ENCODE measurements at places on chromosomes 1 and 21.
A peak's percentile ranks its signal among the peaks of the same experiment; 100 is the strongest.

- DNase-seq: no peak
These were observed 19.6 kb downstream of the BACE2 start for GRCh38 chr21:41187537-41188025.

- DNase-seq: no peak
These were observed 31.7 kb downstream of the SIM2 start for GRCh38 chr21:36730291-36731281.

- no peak for DNase-seq
These were observed 623.7 kb downstream of the PTPRU start for GRCh38 chr1:29860056-29860455.

GRCh38 chr1:156750191-156750672, 1.2 kb downstream of the HDGF start:
- DNase-seq: no peak

- no peak for DNase-seq
These were observed 6.1 kb downstream of the NENF start for GRCh38 chr1:212438831-212439237.

- DNase-seq: no peak
These were observed 26.4 kb downstream of the PIK3C2B start for GRCh38 chr1:204468206-204468605.

DNA sequence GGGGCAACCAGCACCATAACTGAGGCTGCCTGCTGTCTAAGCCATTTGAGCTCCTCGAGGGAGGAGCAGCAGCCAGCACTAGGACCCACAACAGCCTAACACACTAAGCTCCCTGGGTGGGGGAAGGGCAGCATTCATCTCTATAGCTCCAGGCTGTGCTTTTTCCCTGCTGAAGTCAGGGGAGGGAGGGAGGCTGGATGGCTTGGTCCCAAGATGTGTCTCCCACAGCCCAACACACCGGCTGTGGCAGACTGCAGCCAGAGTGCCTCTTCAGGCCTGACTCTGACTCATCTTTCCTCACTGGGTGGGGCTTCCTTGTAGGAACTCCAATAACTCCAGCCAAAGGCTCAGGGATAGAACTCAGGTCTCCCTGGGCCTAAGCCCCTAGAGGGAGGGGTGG, 296.3 kb downstream of the PRDM2 start:
- no peak for DNase-seq

DNA sequence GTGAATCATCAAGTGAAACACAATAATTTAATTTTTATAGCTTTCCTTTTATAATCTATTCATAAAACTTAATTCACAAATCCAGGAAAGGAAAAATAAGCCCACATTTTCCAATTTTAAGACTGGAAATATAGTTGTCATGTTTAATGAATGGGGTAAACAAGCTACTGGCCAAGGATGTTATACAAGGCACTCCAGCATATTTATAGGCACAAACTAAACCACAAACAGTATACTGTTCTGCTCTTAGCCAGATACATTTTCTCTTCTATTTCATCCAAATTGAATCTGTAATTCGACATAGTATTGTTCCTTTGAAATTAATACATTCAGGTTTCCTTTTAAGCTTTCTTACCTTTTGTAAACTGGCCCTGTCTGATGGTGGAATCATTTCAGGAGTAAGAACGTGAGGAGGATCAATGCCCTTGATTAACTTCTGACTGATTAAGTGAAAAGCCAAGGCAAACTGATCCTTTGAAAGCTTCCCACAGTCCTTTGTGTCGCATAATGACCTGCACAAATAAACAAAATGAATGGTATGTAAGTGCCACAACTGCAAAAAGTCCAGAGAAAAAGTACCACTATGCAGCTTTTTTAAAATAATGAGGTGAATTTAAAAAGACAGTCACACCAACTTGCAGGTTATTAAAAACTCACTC, 74.4 kb downstream of the EPS15 start:
- DNase-seq: no peak

DNA sequence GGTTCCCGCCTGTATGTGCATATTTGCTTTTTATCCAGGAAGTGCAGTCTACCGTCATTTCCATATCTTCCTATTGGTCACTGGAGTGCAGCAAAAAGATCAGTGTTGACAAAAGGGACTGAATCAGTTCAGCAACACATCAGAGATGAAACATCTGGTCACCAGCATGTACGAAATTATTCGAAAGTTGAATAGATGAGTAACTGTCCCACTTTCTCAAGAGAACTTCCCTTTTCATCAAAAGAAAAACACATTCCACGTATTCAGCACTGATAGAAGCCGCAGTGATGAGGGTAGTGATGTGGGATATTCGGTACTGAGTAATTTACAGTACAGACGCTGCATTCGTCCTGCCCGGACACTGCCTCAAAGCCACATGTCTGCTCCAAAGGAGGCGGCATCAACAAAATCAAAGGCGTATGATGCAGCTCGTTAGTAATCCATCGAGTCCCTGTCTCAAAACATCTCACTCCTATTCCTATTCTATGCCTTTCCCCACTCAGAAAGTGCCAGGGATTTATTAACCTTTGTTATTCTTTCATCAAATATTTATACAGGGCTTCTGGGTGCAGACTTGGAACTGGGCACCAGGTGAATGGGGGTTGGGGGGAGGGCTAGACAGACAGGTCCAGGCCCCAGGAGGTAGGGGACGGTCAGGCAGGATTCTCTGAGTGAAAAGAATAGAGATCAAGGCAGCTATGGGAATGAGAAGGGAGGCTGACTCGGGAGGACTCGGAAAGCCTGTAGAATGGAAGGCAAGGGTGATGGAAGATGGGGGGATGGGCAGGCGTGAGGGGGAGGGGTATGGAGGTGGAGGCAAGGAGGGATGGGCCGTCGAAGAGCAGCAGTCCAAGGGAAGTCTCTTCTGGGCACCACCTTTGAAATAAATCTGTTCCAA, 79.5 kb upstream of the SLC45A1 start:
- DNase-seq: peak; percentile 92

GRCh38 chr1:12480748-12481362, 137.2 kb downstream of the DHRS3 start:
- peak; percentile 88 for DNase-seq

GRCh38 chr1:103492003-103492625, 33.4 kb upstream of the RNPC3 start:
- peak; percentile 31 for DNase-seq

DNA sequence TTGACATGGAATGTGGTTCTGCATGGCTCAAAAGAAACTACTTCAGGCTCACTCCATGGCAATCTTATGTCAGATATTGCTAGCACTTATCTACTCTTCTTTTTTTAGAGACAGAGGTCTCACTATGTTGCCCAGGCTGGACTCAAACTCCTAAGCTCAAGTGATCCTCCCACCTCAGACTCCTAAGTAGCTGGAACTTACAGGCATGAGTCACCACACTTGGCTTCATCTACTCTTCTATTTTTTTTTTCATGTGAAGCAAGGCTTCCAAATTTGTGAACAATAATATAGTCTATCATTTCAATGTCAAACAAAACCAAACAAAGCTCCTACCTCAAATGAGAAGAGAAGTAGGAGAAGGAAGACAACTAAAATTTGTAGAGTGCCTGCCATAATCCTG, 7.5 kb upstream of the PSEN2 start:
- DNase-seq: peak; percentile 75

DNA sequence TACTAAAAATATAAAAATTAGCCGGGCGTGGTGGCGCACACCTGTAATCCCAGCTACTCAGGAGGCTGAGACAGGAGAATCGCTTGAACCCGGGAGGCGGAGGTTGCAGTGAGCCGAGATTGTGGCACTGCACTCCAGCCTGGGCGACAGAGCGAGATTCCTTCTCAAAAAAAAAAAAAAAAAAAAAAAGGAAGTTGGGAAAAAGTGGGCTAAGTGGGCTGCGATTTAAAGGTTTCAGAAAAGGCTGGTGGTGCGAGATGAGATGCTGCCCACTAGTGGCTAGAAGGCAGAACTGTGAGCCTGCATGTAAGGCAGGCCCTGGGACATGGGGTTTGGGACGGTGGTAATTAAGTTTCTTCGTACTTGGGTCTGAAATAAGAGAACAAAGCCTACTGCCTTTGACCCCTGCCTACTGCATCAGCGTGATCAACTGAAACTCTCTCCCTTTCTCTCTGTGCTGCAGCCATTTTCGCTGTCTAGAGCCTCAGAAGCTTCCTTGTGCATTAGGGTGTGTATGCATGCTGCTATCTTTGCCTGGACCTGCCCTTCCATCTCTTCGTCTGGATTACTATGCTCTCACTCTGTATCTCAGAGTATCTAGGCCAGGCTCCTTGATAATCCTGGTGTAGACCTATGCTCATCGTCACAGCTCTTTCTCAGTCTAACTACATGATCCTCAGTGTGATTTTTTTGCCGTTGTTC, 12.4 kb downstream of the FMOD start:
- DNase-seq: peak; percentile 79

DNA sequence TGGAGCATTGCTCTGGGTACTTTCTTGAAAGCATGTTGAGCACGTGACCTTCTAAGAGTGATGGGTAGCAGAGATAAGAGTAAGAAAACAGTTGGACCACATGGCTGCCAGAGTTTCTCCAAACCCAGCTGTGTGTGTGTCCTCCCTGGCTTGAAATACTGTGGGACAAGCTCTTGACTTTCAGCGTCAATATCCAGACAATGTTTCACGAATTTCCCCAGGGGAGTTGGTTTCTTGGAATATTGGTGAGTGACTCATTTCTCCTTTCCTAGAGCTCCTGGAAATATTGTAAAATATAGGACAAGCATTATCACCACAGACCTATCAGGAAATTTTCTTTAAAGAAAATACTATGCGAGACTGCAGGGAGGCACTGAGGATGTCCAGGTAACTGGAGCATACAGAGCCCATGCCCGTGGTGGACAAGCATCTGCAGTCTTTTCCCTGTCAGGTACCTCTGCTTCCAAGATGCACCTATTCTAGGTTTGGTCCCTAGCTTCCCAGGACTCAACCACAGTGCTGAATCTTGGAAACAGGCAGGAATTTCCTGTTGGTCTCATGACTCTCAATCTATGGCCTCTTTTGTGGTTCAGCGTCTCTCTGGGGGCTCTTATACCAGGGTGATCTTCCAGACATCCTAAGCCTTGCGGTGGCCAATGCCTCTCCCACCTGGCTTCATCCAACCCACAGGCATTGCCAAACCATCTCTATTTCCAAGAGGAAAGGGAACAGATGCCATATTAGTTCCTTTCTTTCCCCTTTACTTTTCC, 67.4 kb downstream of the KCNJ6 start:
- DNase-seq: peak; percentile 52

DNA sequence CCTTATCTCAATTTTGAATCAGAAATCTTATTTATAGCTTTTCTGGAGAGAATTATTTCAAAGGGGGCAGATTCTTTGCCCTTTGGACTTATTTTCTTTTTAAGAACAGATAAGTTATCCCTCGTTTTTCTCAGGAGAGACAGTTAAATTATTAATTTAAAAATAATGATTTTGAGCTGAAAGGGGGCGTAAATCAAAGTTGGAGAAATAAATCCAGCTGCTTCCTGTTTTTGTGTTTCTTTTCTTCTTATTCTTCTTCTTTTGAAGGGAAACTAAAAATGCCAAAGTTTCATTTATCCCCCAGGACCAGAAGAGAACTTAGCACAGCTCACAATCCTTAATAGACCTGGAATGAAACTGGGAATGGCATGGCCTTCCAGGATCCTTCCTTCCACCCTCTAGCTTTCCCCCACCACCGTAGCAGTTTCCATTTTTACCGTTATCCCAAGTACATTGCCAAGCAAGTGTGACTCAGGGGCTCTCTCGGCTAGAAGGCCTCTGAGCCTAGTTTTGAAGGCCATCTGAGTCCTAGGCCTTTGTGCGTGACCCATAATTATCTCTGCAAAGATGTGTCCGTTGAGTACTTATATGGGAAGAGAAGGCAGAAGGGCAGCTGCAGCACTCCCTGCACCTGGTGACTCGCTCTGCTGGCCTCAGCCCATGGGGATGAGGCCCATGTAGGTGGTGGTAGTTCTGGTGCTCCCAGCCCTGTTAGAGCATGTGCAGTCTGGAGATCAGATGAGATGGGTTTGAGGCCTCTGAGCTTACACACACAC, 181.7 kb downstream of the ROR1 start:
- no peak for DNase-seq

DNA sequence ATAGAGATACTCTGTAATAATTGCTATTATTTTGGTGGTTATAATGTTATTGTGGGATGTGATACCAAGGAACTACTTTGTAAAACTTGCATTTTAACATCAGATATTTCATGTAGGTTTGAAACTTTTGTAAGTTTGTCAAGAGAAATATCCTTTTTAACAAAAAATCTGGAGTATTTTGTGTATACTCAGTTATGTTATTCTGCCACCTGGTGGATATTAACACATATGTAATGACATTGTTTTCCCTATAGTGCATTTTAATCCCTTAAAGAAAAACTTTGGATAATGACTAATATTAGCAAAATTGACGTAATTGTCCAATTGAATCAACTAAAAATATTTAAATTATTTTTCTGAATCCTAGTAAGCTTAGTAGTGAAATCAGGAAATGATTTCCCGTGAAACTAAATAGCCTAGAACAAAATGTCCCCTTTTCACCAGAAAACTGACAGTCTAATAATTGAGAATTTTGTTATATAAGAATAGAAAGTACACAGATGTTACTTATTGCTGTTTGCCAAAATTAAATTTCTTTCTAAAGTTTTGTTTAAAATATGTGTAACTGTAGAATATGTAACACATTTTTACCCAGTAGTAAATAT, 39.6 kb downstream of the KCTD3 start:
- DNase-seq: peak; percentile 42

GRCh38 chr1:44681905-44682882, 7.7 kb downstream of the ARMH1 start:
- DNase-seq: no peak

DNA sequence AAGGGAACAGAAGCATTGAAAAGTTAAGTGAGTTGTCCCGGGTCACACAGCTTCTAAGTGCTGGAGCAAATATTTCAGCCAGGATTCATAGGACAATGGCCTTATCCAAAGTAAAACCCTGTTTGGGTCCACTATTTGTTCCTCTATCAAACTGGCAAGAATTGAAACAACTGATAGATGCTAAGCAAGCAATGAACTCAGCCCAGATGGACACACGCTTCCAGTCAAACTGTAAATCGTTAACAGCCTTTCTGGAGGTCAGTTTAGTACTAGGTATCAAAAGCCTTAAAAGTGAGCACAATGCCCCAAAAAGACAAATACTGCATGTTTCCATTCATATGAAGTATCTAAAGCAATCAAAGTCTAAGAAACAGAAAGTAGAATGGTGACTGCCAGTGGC, 779 bp upstream of the SVBP start:
- no peak for DNase-seq

DNA sequence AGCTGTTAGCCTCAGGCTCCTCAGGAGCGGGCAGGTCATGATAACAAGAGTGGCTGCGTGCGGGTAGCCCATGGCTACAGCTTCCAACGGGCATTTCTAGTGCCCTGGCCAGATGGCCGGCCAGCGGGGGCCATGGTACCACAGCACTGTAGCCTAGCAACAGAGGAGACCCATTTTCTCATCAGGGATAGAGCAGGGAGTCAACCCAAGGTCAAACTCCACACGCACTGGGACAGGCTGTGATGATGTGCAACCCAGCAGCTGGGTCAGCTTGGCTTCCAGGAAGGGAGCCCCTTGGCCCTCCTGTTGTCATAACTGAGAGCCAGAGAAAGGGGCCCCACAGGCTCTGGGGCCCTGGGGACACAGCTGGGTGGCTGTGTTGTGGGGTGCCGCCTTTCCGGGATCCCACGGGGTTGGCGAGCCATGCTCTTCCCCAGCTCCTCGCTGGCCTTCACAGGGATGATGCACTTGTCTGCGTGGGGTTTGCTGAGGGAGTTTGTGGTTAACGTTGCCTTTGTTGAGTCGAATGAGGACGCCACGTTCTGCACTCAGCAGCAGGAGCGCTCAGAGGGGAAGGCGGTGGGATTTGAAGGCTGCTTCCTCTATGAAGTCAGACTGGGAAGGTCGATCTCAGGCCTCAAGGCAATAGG, 46.3 kb downstream of the COL18A1 start:
- DNase-seq: no peak

- DNase-seq: no peak
These were observed 21.5 kb downstream of the CLSPN start for GRCh38 chr1:35748326-35748725.

Measured in fibroblast of pulmonary artery (primary cell).